ENCODE measurements at places on chromosomes 7 and 10. TPM values are rescaled to one million over a fixed set of nuclear protein-coding genes. Genes with fewer than 3 reads are reported as not detected.

Gene TMEM213
- not detected for total RNA-seq

DNA sequence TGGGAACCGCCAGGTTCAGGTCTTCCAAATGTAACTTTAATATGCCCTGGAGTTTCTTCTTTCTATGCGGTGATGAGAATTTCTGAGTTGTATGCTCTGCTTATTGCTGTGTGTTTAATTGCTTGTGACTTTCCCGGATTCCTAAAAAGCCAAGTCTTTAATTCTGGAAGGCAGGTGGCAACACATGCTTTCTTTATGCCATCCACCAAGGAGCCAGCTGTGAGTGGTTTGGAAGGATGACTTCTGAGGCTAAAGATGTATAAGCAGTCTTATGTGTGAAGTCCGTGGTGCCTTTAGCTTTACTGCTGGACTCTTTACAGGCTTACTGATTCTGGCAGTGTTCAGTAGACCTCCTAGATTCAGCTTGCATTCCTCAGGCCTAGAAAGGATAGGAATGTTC is 3.1 kb downstream of the SDK1 start:
- DNase-seq, result no peak

DNA sequence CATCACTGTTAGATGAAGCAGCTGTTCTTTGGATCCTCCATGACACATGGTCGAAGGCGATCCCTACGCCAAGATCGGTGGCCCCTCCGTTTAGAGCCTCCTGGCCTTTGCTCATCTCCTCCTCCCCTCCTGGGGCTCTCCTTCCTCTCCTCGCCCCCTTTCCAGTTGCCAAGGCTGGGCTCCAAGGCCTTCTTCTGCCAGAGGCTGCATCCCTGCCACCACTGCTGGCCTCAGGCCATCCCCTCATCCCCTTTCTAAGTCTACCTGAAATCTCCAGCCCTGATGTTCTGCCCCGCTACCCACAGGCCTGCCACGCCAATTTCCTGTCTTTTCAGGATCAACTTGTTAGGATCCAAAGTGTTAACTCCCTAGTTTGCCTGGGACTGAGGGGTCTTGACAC is 265.1 kb upstream of the ZMIZ1 start:
- DNase-seq, result no peak

DNA sequence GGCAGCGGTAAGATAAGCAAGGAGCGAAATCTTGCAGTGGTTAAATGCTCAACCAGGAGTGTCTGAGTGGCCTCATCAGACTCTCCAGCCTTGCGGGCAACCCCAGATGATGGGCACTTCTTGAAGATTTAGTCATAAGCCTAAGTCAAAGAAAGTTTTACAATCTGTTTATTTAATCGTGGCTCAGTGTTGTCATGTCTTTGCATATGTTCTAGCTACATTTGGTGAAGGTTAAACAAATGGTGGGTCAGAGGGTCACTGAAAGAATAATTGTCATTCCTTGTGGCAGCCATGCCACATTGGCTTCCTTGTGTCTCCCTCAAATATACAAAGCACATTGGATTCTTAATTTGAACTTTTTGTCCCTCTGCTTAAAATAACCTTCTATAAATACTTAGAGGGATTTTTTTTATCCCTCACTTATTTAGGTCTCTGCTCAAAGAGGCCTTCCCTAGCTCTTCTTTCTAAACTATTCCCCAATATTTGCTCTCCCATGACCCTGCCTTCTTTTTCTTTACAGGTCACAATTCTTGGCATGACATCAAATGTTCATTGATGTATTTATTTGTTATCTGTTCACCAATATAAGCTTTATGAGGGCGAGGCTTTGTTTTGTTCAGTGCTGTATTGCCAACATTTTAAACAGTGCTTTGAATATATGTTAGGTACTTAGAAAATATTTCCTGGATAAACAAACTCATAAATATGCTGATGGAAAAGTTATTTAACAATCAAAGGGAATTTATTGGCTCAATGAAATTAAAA is 68.7 kb downstream of the NEUROD6 start:
- no peak for DNase-seq

Gene PYROXD2
- total RNA-seq, result 3.2 TPM

DNA sequence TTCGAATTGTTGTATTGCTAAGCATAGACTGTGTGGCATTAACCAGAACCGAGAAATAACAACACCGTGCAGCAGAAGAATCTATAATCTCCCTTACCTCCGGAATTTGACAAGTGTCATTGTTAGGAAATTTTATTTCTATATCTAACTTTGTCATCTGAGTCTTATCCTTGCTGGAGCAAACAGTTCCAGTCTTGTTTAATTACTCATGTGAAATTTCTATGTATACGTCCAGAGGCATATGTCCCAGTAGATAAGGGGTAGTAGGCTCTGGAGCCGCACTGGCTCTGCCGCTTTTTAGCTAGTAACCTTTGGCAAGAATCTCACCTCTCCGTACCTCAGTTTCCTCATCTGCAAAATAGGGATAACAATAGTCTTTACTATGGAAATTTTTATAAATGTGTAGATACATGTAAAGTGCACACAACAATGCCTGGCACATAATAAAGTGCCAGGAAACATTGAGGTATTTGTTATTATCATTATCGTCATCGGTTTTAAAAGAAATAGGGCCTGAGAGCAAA is 228.6 kb downstream of the VTI1A start:
- DNase-seq, result no peak

All from SK-MEL-5 (cell line).